ENCODE measurements at places on chromosomes 7 and 10.

DNA sequence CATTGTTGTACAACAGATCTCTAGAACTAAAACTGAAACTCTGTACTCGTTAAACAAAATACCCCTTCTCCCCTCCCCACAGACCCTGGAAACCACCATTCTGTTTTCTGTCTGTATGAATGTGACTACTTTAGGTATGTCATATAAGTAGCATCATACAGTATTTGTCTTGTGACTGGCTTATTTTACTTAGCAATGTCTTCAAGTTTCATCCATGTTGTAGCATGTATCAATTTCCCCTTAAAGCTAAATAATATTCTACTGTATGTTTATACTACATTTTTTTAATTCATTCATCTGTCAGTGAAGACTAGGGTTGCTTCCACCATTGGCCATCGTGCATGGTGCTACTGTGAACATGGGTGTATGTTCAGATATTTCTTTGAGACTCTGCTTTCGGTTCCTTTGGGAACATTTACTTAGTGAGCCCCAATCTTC, 71.2 kb upstream of the RPA3 start:
- no peak for DNase-seq
- H3K4me1 ChIP-seq: peaks cover 7% of the 10 kb centered on the region
- H3K27ac ChIP-seq: no peak overlapping the region
- no peaks in the 10 kb centered on the region for H3K27me3 ChIP-seq
- no peak overlapping the region for H3K4me3 ChIP-seq

DNA sequence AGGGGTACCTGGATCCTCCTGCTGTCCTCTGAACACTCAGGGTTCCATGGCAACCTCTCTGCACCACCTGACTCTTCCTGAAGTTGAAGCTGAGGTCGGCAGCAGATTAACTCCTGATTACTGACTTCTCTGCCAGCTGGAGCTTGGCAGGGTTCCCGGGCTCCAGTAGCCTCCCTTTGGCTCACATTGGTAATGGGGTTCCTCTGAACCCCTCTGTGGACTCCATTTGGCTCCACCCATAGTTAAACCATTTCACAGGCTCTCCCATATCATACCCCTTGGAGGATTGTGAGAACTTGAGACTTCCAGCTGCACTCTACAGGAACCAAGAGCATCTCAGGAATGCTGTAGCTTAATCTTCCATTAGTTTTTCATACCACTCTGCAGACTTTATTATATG, 292.5 kb downstream of the HDAC9 start:
- no peaks in the 10 kb centered on the region for H3K27me3 ChIP-seq
- no peak for DNase-seq
- H3K36me3 ChIP-seq: no peaks in the 10 kb centered on the region
- H3K4me1 ChIP-seq: no peaks in the 10 kb centered on the region
- H3K27ac ChIP-seq: no peak overlapping the region
- H3K4me3 ChIP-seq: no peak overlapping the region

DNA sequence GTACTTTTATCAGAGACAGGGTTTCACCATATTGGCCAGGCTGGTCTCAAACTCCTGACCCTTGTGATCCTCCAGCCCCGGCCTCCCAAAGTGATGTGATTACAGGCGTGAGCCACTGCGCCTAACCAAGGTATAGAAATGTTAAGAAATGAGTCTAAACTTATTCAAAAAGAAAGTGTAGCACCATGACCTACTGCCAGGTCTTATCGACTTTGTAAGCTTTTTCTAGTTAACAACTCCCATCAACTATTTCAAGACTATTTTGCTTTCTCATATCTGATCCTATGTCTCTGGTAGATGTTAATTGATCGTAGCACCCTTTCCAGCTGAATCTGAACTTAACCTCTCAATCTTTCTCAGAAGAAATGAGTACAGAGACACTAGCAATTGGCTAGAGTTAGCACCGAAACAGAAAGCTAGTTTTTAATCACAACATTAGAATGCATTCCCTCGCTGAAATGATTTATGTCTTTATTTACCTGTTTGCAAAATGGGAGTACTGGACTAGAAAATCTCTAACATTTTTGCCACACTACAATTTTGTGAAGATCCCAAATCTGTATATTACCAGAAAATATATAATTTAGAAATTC, 114.0 kb upstream of the HGF start:
- H3K27ac ChIP-seq: no peak overlapping the region
- no peak overlapping the region for H3K4me3 ChIP-seq
- DNase-seq: no peak
- H3K36me3 ChIP-seq: no peaks in the 10 kb centered on the region

- H3K4me1 ChIP-seq: peaks cover 4% of the 10 kb centered on the region
- DNase-seq: no peak
- H3K36me3 ChIP-seq: no peaks in the 10 kb centered on the region
- peaks cover 30% of the 10 kb centered on the region for H3K27me3 ChIP-seq
Observed at GRCh38 chr10:2985729-2986232, 81.6 kb upstream of the PFKP start.

- no peaks in the 10 kb centered on the region for H3K4me1 ChIP-seq
- no peak for DNase-seq
- H3K27ac ChIP-seq: no peak overlapping the region
- no peak overlapping the region for H3K4me3 ChIP-seq
Observed at GRCh38 chr7:40629891-40630290, 495.1 kb downstream of the SUGCT start.

Measured in activated CD4-positive, alpha-beta memory T cell treated with anti-CD3 and anti-CD28 coated beads for 36 hours (primary cell).